ENCODE measurements at places on chromosomes 1 and 21.

GRCh38 chr1:66890621-66891020 is 34.0 kb downstream of the DNAI4 start:
- no peak for DNase-seq

DNA sequence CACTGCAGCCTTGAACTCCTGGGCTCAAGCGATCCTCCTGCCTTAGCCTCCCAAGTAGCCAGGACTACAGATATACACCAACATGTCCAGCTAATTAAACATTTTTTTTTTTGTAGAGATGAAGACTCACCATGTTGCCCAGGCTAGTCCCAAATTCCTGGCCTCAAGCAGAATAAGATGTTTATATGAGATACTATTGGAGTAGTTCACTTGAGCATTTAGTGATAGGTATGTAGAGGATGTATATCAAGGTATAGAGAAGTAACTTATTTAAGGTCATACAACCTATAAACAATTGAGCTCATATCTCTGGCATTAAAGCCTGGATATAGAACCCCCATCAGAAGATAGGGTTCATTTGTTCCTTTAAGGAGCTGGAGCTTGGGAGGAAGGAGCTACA is 4.6 kb upstream of the TMEM269 start:
- DNase-seq = no peak

DNA sequence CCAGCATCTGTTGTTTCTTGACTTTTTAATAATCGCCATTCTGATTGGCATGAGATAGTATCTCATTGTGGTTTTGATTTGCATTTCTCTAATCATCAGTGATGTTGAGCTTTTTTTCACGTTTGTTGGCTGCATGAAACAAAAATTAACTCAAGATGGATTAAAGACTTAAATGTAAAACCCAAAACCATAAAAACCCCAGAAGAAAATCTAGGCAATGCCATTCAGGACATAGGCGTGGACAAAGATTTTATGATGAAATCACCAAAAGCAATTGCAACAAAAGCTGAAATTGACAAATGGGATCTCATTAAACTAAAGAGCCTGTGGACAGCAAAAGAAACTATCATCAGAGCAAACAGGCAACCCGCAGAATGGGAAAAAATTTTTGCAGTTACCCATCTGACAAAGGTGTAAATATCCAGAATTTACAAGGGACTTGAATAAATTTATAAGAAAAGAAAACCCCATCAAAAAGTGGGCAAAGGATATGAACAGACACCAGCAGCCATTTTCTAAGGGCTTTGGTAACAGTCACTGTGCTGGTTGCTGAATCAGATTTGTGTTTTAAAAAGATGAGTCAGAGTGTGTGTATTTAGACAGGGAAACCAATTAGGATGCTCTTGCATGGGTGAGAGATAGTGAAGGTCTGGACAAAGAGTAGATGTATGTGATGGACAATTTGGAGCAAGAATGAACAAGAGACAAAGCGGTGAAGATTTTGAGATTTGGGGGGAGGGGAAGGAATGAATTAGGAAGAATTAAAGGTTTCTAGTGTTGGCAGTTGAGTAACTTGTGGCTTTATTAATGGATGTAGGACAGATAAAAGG is 110.7 kb downstream of the RYR2 start:
- no peak for DNase-seq

GRCh38 chr1:2290595-2291510 is 62.7 kb downstream of the SKI start:
- DNase-seq = peak; percentile 74

DNA sequence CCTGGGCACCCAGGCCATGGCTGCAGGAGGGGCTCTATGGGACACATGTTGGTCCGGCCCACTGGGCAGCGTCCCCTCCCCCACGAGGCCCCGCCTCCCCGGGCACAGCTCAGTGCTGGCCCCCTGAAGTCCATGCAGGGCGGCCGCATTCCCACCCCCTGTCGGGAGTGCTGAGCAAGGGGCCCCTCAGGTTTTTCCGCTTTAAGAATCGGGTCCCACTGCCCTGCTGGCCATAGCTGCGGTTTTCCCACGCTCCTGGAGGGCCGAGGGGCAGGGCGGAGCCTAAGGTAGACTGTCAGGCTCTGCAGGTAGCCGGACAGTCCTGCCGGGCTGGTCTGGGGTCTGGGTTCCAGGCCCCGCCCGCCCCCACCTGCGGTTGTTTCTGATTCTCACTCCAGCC is 43.5 kb upstream of the CCDC27 start:
- DNase-seq = no peak

DNA sequence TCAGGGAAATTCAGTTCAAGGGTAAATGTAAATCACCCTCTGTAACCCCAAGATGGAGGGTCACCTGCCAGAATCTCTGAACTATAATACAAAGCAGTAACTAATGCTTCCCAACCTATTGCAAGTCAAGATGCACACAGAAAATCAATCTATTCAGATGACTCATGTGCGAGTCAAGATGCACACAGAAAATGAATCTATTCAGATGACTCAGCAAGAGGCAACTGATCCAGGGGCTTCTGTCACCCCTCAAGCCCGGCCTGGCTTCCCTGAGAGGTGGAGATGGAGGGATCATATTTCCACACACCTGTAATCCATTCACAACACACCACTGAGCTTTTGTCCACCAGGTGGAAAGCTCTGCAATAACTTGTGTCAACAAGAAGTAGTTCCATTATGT is 17.4 kb upstream of the HIVEP3 start:
- peak; percentile 15 for DNase-seq

DNA sequence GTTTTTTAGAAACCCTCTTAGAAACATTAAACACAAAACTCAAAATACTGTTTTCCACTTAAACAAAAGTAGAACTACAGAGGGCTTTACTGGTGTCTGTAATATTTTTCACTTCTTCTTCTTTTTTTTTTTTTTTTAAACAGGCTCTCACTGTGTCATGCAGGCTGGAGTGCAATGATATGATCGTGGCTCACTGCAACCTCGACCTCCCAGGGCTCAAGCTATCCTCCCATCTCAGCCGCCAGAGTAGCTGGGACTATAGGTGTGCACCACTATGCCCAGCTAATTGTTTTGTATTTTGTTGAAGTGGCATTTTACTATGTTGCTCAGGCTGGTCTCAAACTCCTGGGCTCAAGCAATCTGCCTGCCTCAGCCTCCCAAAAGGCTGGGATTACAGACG is 194.8 kb downstream of the DAB1 start:
- no peak for DNase-seq

DNA sequence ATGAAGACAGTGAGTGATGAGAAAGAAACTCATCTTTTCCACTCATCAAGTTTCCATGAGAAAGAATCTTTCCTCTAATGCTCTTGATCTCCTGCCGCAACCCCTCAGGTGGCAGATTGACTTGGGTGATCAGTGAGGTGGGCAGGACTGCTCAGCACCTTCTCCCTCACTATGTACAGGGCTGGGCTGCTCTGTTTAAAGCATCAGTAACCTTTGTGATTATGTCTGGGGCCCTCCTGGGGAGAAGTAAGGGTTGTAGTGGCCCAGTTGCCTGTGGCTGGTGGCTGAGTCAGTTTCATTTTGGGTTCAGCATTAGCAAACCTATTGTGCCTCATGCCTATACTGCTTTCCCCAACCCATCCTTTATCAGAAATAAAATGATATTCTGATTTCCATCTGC is 366.0 kb downstream of the TTLL7 start:
- DNase-seq = peak; percentile 16

DNA sequence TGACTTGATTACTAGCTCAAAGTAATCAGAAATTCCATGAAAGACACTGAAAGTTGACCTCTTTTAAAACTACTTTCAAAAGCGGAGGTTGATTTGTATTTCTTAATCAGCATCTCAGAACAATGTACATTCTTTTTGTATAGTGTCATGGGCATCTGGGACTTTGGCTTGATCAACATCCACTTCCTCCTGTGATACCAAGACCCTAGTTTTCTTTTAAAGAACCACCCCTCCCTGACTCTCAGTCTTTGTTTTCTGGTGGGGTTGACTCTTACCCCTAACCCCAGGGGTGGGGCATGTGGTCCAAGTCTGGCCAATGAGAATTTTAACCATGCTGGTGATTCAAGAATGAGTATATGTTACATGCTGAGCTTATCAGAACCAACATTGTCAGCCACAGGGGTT is 21.7 kb upstream of the IRF2BP2 start:
- DNase-seq = no peak

DNA sequence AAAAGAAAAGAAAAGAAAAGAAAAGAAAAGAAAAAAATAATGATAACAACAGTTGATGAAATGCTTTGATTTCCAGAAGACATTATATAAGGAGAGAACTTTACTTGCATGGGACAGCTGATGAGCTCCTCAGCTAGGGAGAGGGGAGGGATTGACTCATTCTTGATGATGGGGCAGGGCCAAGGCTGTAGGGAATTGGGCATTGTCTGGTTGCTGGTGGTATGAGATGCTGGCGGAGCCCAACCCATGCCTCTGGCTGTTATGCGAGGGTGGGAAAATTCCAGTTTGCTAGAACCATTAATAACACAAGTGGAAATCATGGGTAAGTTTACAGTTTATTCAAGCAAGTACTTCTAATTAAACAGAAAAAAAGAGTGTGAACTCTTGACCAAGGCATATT is 36.0 kb upstream of the KIF26B start:
- DNase-seq = no peak

- DNase-seq = no peak
Measured at GRCh38 chr1:200857804-200858203, 15.0 kb upstream of the GPR25 start.

DNA sequence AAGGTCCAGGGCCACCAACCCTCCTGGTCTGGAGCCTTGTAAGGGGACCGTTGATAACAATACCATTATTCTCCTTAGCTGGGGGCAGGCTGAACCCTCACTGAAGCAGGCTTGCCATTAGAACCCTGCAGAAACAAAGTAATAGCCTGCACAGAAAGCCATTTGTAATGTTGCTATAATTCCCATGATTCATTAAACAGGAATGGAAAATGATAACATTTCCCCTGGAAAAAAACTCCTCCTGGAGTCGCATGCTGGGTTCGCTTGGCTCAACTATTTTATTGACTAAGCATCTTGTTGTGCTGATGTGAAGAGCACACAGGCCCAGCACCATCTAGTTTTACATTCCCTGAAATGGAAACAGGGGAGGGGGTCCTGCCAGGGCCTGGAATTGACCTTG is 155.6 kb upstream of the CSF3R start:
- DNase-seq = no peak

GRCh38 chr1:115564201-115564600 is 77.6 kb upstream of the VANGL1 start:
- no peak for DNase-seq

DNA sequence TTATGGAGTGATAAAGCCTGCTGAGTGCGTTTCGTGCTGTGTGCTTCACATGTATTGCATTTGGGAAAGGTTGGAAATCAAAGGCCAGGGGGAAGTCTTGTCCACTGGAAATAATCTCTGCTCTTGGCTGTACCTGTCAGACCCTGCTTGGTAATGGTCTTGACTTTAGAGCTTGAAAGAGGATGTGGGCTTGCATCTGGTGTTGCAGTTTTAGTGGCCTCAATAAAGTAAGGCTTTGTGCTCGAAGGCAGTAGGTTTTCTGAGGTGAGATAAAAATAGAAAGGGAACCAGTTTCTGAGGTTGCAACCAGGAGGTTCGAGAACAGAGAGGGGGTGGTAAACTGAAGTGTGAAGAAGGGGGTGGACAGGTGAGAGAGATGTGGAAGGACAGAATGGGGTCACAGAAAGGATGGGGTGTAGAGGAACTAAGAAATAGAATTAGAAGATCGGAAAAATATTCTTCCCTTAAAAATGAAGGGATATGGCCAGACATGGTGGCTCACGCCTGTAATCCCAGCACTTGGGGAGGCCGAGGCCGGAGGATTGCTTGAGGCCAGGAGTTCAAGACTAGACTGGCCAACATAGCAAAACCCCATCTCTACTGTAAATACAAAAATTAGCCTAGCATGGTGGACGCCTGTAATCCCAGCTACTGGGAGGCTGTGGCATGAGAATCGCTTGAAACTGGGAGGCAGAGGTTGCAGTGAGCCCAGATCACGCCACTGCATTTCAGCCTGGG is 1.5 kb downstream of the S100PBP start:
- DNase-seq = peak; percentile 34

DNA sequence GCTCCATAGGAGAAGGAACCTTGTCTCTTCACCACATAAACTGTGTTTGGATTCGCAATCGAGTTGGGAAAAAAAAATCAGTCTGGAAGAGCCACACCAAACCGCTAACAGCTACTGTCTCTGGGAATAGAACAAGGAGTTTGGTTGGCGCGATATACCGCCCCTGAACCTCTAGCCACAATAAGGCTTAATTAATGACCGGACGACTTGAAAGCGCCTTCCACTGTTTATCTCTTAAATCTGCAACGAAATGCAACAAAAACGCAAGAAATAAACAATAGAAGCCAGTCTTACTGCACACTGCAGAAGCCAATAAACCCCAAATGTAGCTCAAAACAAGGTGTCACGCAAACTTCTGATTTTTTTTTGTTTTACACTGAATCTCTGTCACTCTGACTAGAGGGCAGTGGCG is 10.9 kb downstream of the BTBD19 start:
- no peak for DNase-seq

- no peak for DNase-seq
Measured at GRCh38 chr1:119773711-119774241, 5.1 kb upstream of the HMGCS2 start.

- DNase-seq = no peak
Measured at GRCh38 chr1:79791488-79792218, 785.1 kb upstream of the ADGRL4 start.

DNA sequence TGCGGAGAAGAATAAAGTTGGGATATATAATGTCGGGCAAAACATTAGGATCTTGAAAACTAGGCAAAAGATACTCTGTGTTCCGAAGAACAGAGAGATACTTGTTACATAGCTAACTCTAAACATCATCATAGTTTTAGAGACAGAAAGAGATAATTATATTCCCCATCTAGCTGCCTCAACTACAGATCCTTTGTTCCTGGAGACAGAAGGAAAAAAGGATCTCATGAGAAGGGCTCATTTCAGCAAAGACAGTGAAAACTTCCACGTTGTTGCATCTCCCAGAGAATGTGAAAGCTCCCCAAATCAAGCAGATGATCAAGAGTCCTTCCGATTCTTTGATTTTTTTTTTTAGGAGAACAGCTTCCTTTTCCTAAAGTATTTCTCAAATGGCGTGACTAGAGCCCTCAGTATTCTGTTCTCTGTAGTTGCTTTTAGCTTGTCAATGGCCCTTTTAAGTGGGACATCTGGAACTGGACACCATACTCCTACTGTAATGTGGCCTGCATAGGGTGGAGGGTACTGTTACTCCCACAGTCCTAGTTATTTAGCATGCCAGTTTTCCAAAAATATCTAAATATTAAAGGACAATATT is 1048.2 kb downstream of the TTLL7 start:
- DNase-seq = no peak

GRCh38 chr21:45861156-45861870 is 120.3 kb upstream of the COL6A1 start:
- DNase-seq = no peak

Data from stimulated activated naive CD8-positive, alpha-beta T cell treated with anti-CD3 and anti-CD28 coated beads, Interleukin-15, amount 100 ng/mL, for 72 hours (primary cell).